Renal pelvis (tissue), 12 donors: ENCODE measurements at places on chromosomes 16 and 17. TPM values are rescaled to one million over a fixed set of nuclear protein-coding genes. Genes with fewer than 3 reads are reported as not detected.

The LPO gene
- 0.04 TPM for polyA plus RNA-seq

The SECTM1 gene
- 1.7 TPM for polyA plus RNA-seq

The LAT gene
- polyA plus RNA-seq, result 9.5 TPM

The MRC2 gene
- polyA plus RNA-seq, result 57.8 TPM

The SMTNL2 gene
- 70.0 TPM for polyA plus RNA-seq

The EFNB3 gene
- 23.8 TPM for polyA plus RNA-seq

The MYOCD gene
- polyA plus RNA-seq, result 6.3 TPM

GRCh38 chr17:61285526-61286320, 113.9 kb upstream of the TBX2 start:
- no peak for DNase-seq

GRCh38 chr17:41695954-41696757, 7.5 kb downstream of the EIF1 start:
- no peak for DNase-seq

GRCh38 chr17:82907797-82908542, 68.1 kb upstream of the ZNF750 start:
- no peak for DNase-seq

DNA sequence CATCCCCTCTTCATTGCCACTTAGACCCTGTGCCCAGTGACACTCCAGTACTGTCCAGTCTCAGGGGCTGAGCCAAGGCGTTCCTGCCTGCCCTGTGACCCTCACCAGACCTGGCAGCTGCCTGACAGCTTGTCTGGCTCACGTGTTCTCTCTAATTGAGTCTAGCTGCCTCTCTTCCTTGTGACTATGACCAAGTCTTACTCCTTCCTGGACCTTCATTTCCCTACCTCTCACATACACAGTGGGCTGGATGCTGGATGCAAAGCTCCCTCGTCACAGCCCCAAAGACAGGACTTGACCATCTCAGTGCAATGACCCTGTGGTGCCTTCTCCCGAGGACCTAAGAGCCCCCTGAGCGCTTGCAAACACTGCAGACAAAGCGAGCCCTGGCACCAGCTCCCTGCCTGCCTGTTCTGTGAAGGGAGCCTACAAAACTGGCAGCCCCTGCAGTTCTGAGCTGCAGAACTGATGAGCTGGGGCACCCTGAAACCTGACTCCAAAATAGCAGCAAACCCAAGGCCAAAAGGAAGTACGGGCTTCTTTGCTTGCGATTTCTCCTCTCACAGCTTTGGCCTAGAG, 1.7 kb downstream of the DEXI start:
- DNase-seq, result no peak

DNA sequence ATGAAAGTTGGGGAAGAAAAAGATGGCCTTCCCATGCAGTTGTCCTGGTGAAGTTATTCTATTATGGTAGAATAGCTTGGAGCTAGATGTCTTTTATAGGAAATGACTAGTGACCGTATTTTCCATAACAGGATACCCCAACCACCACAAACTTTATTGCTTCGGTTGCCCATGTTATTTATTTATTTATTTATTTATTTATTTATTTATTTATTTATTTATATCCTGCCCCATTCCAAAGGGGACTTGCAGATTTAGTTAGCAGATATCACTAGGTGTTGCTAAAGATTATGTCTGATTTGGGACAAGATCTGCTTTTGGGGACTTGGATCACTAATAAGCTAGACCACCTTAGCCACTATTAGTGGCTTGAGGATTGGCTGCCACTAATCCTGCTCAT, 68.3 kb downstream of the ARHGAP44 start:
- no peak for DNase-seq

DNA sequence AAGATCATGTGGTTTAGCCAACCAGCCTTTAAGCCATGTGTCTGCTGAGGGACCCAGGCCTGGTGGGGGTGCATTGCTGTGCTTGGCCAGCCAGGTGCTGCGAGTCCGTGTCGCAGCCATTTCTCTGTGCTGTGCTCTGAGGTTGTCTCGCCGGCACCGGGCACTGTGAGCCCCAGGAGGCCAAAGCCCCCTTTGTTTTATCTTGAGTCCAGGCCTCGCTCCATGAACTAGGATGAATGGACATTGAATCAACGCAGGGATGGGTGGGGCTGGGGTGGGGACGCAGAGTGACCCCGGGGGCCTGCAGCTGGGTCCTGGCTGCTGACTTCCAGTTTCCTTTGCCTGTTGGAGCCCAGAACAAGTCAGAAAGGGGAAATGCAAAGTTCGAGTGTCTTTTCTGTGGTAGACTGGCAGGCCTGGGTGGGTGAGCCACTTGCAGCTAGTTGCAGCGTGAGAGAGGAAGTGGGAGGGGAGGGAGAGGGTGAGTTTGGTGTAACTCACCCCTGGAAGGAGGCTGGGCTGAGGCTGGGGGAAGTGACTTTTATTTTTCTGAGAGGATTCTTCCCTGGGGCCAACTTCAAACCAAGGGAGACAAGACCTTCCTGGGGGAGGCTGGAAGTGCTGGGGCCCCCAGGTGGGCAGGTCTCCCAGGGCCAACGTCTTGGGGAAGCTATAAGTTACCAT, 324.7 kb downstream of the SEC14L1 start:
- no peak for DNase-seq

DNA sequence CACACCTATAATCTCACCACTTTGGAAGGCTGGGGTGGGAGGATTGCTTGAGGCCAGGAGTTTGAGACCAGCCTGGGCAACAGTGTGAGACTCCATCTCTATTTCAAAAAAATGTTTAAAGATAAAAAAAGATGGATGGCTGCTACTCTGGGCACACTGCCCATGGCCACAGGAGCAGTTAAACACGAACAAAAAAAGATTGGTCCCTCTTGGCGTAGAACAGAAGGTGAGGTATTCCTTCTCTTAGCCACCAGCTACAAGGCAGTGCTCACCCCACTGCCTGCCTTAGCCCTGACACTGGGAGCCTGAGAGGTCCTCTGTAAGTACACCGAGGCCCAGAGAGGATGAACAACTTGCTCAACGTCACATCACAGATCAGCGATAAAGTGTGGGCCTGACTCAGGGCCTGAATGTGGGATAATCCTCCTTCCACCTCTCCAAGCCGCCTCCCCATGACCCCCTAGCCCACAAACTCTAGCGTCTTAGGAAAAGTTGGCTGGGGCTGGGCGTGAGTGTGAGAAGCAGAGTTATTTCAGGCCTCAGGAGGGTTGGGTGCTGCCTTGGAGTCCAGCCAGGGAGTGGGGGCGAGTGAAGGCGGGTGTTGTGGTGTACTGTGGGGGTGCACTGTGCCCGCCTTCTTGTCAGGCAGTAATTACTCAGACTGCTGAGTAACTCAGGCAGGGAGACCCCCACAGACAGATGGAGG, 2.3 kb upstream of the DPH1 start:
- no peak for DNase-seq

DNA sequence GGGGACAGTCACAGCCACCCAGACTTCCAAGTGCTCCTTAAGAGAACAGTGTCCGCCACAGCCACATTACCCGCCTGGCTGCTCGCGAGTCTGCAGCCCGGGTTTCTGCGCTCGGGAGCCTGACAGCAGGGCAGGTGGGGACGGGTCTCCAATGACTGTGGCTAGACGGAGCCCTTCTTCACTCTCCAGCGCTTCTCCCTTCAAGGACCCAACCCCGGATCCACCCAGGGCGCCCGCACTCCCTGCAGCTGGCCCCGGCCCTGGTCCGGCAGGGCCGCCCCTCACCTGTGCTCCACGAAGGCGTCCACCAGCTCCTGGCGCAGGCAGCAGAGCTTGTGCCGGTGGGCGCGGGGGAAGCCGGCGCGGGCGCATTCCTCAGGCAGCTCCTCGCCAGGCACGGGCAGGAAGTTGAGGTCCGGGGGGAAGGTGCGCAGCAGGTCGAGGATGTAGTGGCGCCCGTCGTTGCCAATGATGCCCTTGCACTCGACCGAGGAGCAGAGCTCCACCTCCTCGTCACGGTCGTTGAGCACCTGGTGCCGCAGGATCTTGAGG, 13.9 kb downstream of the CLUH start:
- DNase-seq, result no peak

GRCh38 chr16:54418903-54419302, 132.3 kb upstream of the IRX3 start:
- no peak for DNase-seq

- no peak for DNase-seq
These were observed 177.0 kb upstream of the ERCC4 start for GRCh38 chr16:13742928-13743327.

DNA sequence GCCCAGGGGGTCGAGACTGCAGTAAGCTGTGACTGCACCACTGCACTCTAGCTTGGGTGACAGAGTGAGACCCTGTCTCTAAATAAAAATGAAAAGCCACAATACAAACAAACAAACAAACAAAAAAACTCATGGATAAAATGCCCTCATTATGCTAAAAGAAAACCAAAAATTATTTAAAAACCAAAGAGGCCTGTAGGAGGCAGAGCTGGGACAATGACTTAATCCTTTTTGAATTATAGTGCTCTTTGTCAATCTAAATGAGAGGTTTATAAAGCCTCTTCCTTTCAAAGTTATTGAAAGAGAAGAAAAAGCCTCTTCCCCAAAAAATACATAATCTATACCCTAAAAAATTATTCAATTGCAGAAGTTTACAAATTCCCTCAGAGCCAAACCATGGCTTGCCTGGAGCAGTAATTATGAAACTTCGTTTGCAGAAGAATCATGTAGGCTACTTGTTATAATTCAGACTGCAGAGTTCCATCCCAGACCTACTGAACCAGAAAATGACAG, 18.5 kb downstream of the CRLF3 start:
- DNase-seq, result no peak

DNA sequence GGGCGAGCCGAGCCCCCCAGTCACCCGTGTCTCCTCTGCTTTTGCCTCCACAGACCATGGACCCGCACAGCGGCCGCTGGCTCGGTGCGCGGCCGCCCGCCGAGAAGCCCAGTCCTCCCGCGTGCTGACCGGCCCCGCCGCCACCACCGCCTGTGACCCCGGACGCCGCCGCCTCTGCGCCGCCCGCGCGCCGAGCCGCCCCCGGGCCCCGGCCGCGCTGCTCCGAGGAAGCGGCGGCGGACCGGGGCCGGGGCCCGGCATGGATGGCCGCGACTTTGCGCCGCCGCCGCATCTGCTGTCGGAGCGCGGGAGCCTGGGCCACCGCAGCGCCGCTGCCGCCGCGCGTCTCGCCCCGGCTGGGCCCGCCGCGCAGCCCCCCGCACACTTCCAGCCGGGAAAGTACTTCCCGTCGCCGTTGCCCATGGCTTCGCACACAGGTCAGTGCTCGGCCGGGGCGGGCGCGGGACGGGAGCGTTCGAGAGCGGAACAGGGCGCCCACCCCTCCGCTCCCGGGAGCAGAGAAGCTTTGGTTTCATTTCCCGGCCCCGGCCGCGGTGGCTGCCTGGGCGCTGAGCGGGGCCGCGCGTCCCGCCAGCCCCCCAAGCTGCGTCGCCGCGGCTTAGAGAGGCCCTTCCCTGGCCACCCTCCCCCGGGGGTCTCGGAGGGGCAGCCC, 4.4 kb downstream of the BAHCC1 start:
- no peak for DNase-seq

GRCh38 chr17:36493956-36494355, 7.5 kb downstream of the ZNHIT3 start:
- DNase-seq, result no peak

DNA sequence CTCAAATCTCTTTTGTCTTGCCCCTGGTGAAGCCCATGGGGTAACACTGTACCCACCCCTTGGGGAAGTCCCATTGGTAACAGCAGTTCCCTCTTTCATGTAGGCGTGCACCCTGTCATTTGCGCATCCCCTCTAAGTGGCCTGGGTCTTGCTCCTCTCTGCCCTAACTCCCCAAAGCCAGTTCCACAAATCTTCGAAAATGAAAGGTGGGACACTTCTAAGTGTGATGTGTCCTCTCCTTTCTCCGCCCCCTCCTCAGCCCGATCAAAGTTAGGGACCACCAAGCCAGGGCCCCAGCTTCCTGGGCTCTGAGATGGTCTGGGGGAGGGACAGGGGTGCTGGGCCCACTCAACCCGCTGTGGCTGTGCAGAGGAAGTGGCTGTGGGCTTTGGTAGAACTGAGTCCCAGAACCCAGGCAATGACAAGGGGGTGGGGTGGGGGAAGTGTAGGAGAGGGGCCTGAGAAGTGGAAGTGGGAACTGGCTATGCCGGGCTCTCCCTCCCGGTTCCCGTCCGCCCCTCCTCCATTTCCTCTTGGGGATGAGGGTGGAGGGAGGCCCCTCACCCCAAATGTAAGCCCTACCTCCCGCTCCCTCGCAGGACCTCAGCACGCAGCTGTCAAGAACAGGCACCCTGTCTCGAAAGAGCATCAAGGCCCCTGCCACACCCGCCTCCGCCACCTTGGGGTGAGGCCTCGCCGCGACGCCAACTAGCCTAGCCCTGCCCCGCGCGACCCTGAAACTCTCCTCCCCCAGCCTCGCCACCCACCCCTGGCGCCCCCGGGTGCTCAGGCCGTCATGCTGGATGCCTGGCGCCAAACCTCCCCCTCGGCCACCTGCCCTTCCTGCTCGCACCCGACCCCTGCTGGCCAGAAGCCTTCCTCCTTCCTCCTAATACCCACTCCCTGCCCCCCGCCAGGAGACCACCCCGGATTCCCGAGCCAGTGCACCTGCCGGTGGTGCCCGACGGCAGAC, 8.7 kb downstream of the ABI3 start:
- DNase-seq, result no peak

GRCh38 chr16:875182-876040, 74.9 kb upstream of the GNG13 start:
- no peak for DNase-seq

DNA sequence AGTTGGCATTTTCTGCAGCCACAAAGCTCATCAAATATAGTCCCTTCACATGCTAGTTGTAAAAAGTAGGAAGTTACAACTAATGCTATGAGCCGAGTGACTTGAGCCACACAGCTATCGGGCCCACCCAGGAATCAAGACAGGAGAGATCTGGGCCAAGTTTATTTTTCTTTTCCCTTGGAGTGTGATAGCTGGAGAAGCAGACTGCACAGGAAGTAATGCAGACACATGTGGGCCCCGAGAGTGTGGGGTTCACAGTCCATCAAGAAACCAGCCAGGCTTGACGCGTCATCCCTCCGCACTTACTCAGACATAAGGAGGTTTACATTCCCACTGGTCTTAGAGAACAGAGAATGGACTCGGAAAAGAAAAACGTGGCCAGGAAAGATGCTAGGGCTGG, 403.1 kb upstream of the CDH11 start:
- peak; percentile 75 for DNase-seq

- DNase-seq, result no peak
These were observed 68.3 kb upstream of the GCSH start for GRCh38 chr16:81164481-81164880.

- no peak for DNase-seq
These were observed 18.6 kb downstream of the C1QTNF1 start for GRCh38 chr17:79042421-79043190.

DNA sequence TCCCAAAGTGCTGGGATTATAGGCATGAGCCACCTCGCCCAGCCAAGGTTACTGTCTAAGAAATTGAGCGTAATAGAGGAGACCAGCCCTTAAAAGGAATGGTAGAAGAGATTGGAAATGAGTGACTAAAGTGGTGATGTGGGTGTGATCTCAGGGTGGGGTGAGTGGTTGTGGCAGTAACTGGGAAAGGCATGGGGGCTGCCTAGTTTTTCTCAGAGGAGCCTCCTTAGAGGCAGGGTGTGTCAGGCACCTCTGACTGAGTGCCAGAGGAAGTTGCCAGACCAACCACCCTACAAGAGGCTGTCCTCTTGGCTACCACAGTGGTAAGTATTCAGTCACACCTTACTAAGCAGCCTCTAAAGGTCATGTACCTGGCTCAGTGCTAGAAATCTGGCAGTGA, 8.9 kb downstream of the DUS2 start:
- DNase-seq, result no peak
